B cell (primary cell): ENCODE measurements at places on chromosomes 11 and 22.
A peak's percentile ranks its signal among the peaks of the same experiment; 100 is the strongest.

DNA sequence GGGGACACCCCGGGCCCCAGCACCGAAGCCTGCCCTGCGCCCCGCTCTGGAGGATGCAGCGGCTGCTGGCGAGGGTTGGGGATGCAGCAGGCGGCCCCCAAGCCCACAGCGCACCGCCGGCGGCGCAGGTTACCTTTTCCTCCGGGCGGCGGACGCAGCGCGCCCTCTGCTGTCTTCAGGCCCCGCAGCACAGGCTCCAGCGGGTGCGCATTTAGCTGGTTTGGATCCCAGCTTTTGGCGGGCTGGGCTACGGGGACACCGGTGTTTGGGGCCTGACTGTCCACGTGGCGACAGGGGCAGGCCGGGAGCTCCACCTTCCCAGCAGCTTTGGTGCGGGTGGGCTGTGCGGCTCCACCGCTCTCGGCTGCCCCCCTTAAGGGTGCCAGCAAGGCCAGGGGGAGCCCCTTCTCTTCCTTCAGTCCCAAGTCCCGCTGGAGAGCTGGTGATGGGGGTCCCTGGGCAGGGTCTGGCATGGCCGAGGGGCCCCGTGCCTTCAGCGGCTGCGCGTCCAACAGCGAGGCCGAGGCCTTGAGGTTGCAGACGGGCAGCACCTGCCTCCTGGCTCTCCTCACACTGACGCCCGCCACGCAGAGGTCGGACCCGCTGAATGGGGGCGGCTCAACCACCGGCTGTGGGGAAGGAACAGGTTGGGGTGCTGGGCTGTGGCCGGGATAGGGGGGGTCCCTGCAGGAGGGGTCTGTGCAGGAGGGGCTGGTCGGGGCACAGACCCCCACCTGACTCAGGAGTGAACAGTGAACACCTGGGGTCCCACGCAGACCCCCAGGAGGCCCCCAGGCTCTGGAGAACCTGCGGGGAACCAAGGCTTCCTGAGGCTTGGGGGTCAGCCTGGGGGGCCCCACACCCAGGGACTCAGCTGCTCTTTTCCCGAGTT, 18.0 kb upstream of the IL17REL start:
- DNase-seq = peak; percentile 87

DNA sequence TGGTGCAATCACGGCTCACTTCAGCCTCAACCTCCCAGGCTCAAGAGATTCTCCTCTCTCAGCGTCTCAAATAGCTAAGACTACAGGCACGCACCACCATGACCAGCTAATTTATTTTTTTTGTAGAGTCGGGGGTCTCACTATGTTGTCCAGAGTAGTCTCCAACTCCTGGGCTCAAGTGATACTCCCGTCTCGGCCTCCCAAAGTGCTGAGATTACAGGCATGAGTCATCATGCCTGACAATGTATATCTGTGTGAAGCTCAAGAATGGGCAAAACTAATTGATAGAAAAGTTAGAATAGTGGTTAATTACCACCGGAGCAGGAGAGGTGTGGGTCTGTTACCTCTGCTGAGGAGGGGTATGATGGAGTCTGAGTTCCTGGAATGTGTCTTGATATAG, 9.1 kb upstream of the SLC43A3 start:
- DNase-seq = no peak

DNA sequence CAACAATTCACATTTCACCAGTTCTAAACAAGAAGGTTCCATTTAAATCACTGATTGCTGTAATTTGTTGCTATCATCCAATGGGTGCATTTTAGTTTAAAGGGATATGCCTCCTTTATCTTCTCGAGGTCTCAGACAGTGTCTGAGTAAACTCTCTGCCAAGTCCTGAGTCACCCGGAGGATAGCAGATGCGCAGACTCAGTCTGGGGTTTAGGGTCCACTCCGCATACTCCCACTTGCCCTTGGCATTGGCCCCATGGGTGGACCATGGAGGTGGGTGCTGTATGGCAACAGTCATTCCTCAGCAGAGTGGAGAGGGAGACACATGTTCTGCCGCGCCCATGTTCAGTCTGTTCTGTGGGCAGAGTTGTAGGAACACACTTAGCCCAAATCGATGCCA, 65.4 kb upstream of the CRTAM start:
- DNase-seq = no peak

GRCh38 chr11:113991170-113991569, 16.3 kb downstream of the HTR3A start:
- DNase-seq = peak; percentile 27

GRCh38 chr11:15557457-15558230, 442.9 kb downstream of the INSC start:
- no peak for DNase-seq
